ENCODE measurements at places on chromosomes 2 and 18. TPM values are rescaled to one million over a fixed set of nuclear protein-coding genes. Genes with fewer than 3 reads are reported as not detected.

CFAP221 gene
- polyA plus RNA-seq, result 0.27 TPM

POLE4 gene
- 134 TPM for polyA plus RNA-seq

AMMECR1L gene
- polyA plus RNA-seq, result 13.2 TPM

GPR55 gene
- polyA plus RNA-seq, result 0.20 TPM

FER1L5 gene
- polyA plus RNA-seq, result 0.05 TPM

SERPINB13 gene
- polyA plus RNA-seq, result not detected

SULT1C4 gene
- not detected for polyA plus RNA-seq

SCYGR8 gene
- not detected for polyA plus RNA-seq

DNA sequence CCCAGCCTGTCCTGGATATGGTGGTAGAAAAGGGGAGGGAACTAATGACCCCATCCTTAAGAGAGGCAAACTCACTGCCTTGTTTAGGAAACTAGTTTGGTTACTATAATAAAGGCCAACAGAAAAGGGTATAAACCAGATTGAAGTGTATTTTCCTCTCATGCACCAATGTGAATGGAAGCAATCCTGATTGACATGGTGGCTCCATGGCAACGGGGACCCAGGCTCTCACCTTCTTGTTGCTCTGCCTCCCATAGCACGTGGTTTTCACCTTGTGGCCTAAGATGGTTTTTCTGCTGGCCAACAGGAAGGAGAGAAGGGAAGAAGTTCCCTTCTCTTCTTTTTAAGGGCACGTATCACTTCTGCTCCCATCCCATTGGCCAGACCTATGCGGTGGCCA is 67.3 kb upstream of the NRP2 start:
- DNase-seq, result no peak

DNA sequence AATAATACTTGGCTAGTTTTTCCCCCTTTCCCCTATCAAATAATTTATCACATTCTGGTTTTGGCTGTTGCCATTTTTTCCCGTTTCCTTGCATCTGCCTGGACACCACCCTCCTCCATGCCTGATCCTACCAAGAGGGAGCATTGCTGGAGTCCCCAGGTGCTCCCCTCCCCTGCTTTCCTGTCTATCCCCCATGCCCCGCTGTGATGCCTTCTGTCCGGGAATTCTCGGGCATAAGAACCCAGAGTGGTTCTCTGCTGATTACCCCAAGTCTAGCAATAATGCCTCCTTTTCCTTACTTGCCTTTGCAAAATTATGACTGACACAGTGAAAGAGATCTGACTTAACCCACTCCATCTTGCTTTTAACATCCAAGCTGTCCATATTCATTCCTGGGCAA is 248.0 kb upstream of the PXDN start:
- DNase-seq, result no peak

DNA sequence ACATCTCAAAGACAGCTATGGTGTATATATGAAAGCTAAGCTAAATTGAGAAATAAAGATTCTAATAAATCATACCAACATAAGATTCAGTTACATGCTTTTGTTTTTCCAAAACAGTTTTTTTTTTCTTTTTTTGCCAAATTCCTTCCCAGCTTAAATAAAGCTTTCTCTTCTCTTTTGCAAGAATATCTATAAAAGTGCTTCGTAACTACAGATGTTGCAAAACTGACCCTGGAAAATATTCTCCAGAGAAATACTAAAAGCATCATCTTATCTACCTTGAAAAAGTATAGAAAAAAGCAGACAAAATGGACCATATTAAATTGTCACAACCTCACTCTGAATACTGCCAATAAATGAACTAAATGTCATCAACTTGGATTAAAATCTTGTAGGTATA is 38.7 kb downstream of the FANCL start:
- no peak for DNase-seq

DNA sequence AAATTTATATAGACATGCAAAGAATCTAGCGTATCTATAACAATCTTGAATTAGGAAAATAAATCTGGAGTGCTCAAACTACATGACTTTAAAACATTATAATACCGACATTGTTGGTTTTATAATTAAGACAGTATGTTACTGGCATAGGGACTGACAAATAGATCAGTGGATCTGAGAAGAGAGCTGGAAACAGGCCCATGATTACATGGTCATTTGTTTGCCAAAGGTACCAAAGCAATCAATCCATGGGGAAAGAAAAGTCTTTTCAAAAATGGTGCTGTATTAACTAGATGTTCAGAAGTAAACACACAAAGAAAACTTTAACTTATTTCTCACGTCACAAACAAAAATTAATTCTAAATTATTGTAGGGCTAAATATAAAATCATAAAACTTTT is 124.2 kb downstream of the BCL2L11 start:
- no peak for DNase-seq

- no peak for DNase-seq
Observed at GRCh38 chr2:45276914-45277313, 267.7 kb upstream of the SIX2 start.

DNA sequence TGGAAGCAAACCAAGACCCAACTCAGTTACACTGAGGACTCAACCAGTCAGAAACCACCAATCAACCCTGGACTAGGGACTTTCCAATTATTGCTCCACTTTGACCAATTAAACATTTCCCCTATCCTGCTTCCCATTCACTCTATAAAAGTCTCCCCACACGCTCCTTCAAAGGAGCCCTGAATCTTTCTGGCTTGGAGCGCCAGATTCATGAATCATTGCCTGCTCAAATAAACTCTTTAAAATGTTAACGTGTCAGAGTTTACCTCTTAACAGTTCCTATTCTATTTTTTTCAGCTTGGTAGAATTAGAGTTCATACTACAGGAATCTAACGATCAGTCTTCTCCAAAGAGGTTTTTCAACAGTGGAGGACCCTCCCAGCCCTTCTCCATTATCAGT is 20.7 kb upstream of the SULT1C2 start:
- peak; percentile 93 for DNase-seq

DNA sequence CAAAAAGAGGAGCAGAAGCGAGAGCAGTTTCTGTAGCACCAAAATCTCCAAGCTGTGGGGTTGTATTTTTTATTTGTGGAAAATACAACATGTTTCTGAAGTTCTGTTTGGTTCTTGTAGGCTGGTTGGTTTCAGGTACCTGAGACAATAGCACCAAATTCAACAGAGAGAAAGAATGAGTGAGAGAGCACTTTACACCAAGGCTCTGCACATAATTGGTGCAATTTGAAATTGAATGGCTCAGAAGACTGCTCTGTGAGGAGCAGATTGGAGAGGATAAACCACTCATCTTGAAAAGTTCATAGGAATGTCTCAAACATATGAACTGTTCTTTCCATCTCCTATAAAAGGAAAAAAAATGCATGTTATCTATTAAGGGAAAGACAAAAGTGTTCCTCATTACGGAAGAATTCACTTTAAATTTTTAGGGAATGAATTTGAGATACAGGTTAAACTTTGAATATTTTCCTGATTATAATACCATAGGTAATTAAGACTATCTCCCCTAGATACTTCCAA is 175.1 kb downstream of the ATAD2B start:
- DNase-seq, result peak; percentile 20

- DNase-seq, result peak; percentile 85
Observed at GRCh38 chr2:197251576-197251975, 59.0 kb downstream of the ANKRD44 start.

DNA sequence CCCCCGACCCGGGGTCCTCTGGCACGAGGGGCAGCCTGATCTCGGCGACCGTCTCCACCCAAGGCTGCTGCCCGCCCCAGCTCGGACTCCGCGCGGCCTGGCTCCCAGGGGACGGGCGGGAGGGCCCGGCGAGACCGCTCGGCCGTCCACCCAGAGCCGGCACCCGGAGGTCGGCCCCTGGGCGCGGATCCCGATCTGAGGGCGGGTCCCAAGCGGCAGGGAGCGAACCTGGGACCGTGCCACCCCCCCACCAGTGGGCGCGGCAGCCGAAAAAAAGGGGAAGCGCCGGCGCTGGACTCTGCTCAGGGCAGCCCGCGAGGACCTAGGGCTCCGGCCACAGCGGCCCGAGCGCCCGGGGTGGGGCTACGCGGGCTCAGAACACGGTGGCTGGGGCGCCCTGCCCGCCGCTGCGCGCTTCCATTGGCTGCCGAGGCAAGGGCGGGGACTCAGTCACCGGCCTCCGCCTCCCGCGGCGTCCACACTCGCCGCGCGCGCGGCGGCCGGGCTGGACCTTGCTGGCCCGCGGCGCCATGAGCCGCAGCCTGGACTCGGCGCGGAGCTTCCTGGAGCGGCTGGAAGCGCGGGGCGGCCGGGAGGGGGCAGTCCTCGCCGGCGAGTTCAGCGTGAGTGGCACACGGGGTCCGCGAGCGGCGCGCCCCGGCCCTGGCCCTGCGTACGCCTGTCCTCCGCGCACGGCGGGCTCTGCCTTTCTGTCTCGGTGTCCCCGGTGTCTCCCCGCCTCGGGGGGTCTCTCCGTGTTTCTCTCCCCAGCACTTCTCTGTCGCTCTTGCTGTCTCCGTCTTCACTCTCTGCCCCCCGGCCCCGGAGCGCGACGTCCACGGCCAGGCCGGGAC is at the start of gene PTPN18:
Gene PTPN18 (plus strand): TSS at position 479 of the 854 bp plus-strand sequence. CDS start 52 bp downstream, at position 531.
- peak; percentile 96 for DNase-seq

DNA sequence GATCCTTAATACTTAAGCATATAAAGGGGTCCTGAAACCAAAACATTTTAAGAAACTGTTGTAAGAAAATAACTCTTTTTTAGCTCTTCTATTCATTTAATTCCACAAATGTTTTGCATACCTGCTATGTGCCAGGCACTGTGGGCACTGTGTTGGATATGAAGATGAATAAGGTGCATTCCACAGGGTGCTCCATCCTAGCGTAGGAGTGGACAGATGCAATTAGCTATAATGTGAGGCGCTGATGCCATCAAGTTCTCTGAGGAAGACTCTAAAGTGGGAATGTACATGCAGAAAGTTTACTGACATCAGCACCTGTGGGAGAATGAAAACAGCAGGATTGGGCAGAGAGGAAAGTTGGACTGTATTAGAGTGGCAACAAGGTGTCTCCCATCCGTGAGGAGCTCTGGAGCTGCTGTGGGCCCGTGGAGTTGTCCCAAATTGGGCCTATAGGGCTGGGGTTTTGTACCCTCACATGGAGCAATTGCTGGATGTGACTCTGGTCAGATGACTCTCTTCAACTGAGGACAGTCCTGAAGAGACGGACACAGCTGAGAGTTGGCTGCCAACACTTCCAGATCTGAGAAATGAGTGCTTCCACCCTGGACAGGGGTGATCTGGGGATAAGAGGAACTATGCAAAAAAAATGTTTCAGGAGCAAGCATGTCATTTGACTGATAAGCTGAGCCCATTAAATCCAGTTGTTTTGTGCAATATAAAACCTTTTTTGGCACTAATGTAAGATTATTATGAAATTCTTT is 22.3 kb downstream of the CD8A start:
- no peak for DNase-seq

DNA sequence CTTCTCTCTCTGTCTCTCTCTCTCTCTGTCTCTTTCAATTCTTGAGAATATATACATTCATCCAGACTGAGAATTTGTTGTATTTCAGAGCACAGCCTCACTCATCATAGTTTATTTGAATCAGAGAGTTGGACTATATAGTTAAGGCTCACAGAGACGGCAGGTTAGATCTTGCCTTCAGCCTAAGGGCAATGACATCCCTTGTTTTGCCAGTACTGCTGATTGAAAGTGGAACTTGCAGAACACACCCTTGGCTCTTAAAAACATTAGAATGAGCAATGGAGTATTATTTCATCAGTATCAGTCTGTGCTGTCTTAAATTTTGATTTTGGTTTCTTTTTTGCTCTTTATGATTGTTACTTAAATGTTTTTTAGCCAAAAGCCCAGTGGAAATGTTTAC is 62.0 kb upstream of the DSG1 start:
- no peak for DNase-seq

DNA sequence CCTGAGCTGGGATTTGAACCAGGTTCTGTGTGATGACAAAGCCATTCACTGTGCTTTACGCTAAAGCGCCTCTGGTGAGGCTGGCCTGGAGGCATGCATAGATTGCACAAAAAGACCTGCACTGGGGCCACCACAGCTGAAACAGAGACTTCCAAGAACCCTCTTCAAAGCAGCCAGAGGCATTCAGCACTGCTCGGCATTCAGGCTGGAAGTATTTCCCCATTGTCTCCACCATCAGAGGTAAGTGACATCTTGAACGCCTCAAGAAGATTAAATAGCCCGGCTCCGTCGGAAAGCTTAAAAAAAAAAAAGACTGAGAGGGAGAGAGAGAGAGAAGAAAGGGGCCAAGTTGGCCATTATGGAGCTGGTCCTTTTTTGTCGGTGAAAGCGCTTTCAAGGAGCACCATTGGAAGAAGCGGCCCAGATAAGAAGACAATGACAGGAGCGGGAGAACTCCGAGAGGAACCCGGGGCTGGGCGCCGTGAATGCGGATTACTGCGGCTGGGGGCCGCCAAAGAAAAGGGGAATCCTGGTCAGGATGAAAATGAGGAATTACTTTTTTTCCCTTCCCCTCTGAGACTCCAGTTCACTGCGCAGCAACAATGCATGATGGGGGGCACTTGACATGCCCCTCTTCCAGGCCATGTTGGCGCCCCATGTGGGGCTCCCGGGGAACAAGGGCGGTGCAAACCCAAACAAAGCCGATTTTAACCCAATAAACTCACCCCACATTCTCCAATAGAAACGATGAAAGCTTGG is 228.3 kb downstream of the MYCN start:
- DNase-seq, result no peak

GRCh38 chr2:56474412-56475158 is 290.8 kb downstream of the CCDC85A start:
- DNase-seq, result peak; percentile 31

DNA sequence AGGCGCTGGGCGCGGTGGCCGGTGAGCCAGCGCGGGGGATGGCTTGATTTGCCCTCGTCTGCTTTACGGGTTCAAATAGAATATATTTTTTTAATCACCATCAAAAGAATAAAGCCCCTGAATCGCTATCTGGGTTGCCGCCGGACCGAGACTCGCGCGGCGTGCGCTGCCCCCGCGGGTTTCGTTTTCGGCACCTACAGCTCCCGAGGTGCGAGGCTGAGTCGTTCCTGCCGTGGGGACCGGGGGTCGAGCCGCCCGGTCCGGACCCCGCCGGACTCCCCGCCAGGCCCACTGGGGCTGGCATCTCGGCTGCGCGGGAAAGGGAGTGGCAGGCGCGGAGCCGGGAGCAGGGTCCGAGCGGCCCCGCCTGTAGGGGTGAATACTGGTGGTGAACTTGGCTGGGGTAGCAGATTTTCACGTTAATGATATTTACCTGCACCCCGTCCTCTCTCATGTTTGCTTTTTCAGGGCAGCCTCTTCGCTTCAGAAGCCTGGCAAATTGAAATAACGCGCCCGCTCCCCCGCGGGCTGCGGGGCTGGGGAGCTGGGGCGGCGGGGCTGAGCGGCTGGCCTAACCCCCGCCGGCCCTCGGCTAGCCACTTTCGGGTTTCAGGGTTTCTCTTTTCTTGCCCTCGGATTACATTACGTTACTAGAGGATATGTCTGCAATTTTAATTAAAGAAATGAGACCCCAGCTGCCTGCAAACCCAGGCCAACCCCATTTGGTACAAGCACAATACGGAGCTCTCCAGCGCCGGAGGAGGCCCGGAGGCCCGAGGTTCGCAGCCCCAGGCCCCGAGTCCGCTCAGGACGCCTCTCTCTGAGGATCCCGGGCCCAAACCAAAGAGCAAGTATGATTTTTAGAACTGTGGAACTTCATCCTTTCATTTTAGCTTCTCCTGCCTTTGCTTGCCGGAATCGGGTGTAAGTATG is 1.7 kb upstream of the CELF4 start:
- peak; percentile 8 for DNase-seq

Data from GM23248 (cell line).